Glomerular endothelial cell (primary cell): ENCODE measurements at places on chromosomes 7 and 10. TPM values are rescaled to one million over a fixed set of nuclear protein-coding genes. Genes with fewer than 3 reads are reported as not detected.

DNA sequence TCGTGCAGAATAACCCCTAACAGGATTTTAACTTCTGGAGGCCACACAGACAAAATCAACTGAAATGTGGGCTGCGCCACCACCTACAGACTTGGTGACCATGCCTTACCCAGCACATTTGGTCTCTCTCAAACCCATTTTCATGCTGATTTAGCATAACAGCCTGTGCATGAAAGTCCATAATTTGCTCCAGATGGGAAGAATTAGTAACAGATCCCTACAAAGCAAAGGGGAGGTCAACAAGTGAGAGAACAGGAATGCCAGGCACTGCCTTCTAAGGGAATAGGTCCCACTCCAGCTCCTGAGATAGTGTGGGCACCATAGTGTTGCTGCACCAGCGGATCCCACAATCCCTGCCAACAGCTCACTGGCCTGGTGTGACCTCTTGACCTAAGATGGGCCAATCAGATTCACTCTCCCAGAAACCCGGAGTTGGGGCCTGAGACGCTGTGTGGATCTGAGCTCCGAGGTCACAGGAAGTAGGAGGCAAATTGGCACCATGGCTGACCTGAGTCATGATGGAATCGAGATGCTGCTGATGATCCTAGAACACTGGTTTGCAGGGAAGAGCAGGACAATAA lies 32.4 kb downstream of the SLIT1 start:
- DNase-seq, result no peak

Gene NPC1L1
- total RNA-seq, result not detected in 2 replicates

DNA sequence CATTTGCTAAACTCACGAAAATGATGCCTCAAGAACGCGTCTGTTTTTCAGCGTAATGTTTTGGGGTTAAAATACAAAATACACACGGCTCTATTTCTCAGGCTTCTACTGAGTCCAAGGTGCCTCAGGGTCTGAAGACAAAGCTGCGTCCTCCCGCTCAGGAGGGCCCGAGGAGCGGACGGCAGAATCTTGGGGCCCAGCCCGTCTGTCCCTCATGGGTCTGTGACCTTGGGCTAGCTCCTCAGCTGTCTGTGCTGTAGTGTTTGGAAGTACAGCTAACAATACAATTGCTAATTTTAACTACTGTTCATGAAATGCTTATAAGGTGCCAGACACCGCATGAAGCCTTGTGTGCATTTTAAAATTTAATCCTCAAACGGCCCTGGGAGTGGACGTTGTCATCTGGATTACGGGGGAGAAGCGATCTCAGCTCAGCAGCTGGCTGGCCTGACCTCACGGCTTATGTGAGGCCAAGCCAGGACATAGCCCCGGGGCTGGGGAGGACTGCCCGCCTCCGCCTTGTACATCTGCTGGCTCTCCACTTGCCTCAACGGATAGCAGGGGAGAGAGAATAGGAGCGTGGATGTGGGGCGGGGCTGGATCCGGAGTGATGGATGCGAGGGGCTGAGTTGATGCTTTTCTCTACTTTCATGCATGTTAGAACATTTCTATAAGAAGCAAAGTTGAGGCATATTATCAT lies 357.4 kb downstream of the GLRX3 start:
- no peak for DNase-seq

DNA sequence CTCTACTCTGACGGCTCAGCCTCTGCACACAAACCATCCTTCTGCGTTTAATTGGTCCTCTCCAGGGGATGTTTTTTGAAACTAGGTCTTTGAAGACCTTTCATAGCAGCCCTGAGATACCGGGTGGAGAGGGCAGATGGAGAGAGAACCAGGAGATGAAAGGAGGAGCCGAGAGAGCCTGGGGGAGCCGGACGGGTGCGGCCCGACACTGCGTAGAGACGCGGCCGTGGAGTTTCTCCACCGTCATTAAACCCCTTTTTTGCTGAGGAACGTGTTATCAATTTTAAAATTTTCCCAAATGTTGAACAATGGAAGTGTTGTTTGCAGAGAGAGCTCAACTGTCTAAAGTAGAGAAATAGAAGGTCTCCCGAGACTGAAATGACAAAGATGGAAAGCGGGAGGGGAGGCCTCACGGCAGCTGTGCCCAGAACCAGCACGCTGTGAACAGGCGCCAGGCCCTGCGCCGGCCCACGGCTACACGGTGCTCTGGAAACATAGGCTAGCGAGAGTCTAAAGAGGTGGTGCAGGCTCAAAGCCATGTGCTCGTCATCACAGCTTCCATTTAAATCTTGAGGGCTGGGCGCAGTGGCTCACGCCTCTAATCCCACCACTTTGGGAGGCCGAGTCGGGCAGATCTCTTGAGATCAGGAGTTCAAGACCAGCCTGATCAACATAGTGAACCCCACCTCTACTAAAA lies 307.0 kb downstream of the PTPRN2 start:
- no peak for DNase-seq

GRCh38 chr7:138095972-138096935 lies 20.0 kb downstream of the AKR1D1 start:
- DNase-seq, result no peak

DNA sequence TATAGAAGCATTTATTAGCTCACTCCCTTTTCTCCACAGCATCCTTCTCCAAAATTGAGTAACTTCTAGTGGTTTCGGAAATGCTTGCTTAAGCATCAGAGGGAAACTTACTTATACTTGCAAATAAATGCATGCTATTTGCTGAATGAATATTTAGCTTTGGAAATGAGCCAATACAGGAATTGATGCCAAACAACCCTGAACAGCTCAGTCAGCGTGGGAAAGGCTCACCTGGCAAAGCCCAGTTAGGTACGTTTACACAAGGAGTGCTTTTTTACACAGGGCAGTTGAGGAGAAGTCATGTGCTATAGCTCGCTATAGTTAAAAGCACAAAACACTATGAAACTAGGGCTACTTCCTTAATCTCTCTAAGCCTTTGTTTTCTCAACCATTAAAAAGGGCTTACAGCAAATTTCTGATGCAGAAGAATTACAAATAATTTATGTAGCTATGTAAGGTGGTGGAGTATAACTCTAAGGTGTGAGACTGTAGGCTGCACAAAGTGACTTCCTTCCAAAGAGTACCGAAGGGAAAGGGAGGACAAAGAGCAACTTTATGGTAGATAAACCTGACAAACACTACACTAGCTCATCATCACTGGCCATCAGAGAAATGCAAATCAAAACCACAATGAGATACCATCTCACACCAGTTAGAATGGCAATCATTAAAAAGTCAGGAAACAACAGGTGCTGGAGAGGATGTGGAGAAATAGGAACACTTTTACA lies 498.2 kb downstream of the PHTF2 start:
- DNase-seq, result no peak

Gene KNDC1
- not detected in 2 replicates for total RNA-seq

Gene ETV1
- total RNA-seq, result 6.5 and 15.2 TPM in 2 replicates

DNA sequence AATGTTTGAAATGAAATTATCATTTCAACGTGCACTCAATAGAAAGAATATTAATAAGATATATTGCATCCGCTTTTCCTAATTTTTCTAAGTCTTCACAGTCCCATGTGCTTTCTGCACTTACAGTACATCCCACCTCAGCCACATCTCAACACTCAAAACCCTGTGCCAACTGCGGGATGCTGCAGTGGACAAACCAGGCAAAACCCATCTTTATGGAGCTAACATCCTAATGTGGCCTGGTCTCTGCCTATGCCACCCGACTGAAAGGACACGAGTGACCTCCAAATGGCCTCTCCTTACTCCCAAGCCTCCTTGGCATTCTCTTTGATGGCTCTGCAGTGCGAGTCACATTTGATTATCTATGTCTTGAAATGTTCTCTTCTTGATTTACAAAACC lies 57.4 kb upstream of the ADRB1 start:
- no peak for DNase-seq

DNA sequence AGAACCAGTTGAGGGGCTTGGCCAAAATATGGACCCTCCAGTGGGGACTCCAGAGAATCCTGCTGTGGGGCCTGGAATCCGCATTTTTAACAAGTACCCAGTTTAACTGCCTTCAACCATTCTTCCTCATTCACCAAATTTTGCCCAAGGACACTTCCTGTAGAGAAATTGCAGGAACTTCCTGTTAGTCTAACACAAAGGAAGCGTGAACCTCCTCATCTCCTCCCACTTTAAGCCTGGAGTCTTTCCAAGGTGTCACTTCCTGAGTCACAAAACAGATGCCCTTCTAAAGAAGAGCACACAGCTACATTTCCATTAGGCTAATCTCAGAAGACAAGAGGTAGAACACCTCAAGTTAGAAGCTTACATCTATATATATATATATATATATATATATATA lies 188.4 kb downstream of the PPP1R17 start:
- peak; percentile 2 for DNase-seq

Gene LIPN
- not detected in 2 replicates for total RNA-seq

Gene NACAD
- total RNA-seq, result 7.3 and 7.9 TPM in 2 replicates

Gene FANK1
- total RNA-seq, result 4.8 and 11.4 TPM in 2 replicates

GRCh38 chr7:151782598-151783448 lies 94.1 kb downstream of the PRKAG2 start:
- DNase-seq, result no peak

DNA sequence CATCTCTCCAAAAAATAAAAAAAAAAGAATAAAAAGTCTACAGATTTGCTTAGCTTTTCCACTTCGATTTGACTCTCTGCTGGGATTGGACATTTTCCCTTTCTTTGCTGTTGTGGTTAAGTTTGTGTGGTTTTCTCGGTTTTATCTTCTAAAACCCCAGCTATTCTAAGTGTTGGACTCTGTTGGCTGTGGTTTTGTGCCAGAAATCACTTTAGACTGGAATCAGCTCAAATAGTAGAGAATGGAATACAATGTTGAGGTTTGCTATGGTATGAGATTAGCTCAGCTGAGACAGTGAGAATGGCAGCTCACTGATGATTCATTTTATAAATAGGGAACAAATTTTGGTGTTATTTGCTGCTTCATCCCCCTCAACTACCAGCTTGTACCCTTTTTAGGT lies 116.0 kb downstream of the BUB3 start:
- no peak for DNase-seq

- no peak for DNase-seq
Observed at GRCh38 chr10:119197921-119198320, 9.4 kb upstream of the GRK5 start.

- DNase-seq, result no peak
Observed at GRCh38 chr7:110204527-110204926, 886.4 kb upstream of the LRRN3 start.

- DNase-seq, result no peak
Observed at GRCh38 chr7:148828965-148829364, 55.1 kb downstream of the EZH2 start.

Gene AS3MT
- 0.58 and 0.82 TPM in 2 replicates for total RNA-seq

DNA sequence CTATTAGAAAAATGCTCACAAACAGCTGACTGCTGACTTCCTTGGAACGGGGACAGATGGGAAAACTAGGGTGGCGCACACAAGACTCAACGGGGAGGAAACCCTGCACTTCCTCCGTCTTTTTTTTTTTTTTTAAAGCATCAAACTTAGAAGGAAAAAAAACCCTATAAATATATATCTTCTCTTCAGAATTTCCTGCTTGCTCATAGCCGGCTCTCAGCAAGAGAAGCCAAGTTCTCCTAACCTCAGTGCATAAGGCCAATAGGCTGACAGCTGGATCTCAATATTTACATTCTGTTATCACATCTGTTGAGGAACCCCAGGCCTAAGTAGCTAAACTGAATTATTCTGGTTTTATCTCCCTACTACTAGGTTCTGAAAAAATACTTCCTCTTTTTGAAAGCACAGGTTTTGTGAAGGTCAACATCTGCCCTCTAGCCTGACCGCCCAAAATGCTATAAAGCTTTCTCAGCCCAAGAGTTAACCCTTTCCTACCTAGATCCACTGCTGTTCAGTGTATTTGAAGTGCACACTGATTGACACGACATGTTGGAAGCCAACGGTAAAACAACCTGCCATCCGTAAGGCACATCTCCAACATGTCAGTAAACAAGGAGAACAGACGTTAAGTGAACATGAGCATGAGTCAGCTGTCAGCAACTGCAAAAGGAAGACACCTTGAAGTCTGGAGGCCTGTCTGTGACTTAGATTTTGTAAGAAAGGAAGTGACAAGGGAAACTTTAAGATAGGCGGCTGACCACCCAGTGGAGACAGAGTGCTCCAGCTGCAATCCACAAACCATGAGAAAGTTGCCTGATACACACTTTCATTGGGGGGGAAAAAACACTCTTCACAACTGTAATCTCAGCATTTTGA lies 83.8 kb downstream of the EBLN1 start:
- no peak for DNase-seq
